ENCODE measurements at places on chromosomes 11 and 22. TPM values are rescaled to one million over a fixed set of nuclear protein-coding genes. Genes with fewer than 3 reads are reported as not detected.

The PRMT3 gene
- total RNA-seq: 18.8 TPM

The CALCB gene
- 0.50 TPM for total RNA-seq

The FAT3 gene
- 15.9 TPM for total RNA-seq

DNA sequence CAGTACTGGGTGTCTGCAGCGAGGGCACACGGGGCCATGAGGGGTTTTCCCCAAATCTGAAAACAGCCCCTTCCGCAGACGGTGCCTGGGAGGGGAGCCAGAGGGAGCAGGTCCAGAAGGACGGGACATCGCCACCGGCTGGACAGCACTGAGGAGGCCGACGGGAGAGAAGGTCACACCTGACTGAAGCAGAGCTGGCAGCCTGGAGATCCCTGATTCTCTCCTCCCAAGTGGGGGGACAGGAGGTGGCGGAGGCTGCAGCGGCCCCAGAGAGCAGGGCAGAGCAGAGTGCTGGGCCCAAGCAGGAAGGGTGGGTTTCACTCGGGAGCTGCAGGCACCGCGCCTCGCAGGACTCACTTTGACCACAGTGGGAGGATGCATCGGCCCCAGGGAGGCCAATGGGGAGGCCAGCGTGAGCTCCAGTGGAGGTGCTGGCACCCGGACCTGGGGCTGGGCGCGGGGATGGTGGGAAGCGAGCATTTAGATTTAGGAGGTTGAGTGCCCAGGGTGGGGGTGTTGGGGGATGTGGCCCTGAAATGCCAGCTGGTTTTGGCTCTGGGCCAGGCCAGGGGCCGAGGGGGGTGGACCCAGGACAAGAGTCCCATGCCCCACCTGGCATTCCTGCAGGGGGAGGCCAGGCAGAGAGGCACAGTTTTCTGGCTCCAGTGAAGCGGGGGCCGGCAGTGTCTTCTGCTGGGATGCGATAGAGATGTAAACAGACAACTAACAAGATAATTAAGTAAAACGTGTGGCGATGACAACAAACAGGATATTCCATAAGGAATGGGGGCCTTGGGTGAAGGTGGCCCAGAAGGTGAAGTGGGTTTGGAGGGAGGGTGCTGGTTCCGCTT, 92.3 kb upstream of the FGF3 start:
- no peak for DNase-seq

The STK33 gene
- total RNA-seq: 9.6 TPM

DNA sequence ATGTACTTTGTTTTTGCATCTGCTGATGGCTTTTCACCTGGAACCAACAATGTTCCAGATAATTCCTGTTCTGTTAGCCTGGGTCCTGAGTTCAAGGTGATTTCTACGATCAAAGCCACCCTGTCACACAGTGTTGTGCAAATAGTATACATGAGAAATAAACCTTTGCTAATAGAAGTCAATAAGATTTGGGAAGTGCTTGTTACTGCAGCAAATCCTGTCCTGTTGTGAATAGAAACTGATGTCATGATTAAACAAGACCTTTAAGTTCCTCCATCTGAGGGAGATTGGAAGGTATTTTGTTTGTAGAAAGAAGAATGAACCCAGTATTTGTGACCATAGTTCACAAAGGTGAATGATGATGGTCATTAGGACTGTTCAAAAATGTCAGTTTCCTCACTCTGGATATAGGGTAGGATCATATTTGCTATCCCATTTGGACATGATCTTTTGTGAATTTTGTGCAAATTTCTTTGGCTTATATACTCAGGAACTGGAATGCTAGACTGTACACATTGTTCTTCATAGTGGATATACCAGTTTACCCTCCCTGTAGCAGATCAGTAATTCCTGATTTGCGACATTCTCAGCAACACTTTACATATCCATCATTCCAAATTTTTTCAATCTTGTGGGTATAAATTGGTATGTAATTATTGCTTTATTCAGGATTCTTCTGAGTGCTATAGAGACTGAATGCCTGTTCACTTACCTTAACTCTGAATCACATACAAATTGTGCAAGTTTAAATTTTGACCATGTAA, 428.5 kb downstream of the METTL15 start:
- DNase-seq: no peak

DNA sequence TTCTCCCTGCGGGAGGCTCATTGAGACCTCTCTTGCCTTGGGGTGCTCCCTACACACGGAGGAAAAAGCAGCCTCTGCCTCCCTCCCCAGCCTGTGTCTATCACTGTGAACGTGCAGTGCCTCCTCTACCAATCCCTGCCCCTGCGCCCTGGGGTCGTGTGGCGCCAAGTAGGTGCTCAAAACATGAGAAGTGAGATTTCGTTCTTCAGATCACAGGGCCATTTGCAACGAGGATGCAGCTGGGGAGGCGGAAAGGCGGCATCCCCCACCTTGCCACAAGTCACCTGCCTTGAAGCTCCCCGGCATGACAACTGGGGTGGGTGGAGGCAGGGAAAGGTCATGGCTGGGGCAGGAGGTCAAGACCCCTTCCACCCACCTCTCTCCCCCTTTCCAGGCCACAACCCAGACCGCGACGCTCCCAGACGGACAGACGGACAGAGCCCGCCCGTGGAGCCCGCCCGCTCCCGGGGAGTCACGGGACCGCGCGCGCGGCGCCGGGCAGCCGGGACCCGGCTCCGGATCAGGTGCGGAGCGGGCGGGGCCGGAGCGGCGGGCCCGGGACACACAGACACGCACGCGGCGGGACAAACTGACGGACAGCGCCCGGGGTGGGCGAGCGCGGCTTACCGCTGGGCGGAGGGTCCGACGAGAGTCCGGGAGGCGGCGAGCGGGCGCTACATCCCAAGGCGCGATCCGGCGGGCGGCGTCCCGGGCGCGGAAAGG, 485 bp downstream of the KCNJ4 start:
- DNase-seq: no peak

GRCh38 chr11:35165030-35165422, 26.1 kb downstream of the CD44 start:
- DNase-seq: no peak

The XKR3 gene
- 0.33 TPM for total RNA-seq

- no peak for DNase-seq
Measured at GRCh38 chr11:64887234-64887756, 8.9 kb upstream of the EHD1 start.

The TSPAN32 gene
- total RNA-seq: 5.0 TPM
